ENCODE measurements at places on chromosomes 1 and 21.

DNA sequence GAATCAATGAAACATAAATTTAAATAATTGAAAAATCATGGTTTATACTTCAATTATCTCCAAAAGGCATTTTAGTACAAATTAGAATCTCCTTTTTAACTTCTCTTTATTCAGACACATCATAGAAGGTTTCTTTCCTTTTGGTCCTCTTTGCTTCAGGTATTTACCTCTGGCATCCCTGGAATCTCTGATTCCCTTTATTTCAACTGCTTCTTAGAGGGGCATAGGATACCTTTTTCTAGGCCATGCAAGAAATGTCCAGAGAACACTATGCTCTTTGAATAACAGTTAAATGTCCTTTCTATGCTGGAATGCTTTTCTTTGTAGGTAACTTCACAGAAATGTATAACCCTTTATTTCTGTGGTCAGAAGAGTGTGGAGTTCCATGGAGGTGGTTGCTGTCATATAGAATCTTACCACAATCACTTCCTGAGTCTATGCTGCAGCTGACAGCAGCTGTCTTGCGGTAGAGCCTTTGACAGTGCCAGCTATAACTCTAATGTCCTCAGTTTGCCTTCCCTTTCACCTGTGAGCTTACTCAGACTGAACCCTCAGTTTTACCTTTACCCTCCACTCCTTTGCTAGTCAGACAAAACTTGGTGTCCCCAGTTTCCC is 8.6 kb downstream of the LAMC2 start:
- DNase-seq: no peak

- DNase-seq: no peak
These were observed 115.0 kb upstream of the BACE2 start for GRCh38 chr21:41052820-41053555.

DNA sequence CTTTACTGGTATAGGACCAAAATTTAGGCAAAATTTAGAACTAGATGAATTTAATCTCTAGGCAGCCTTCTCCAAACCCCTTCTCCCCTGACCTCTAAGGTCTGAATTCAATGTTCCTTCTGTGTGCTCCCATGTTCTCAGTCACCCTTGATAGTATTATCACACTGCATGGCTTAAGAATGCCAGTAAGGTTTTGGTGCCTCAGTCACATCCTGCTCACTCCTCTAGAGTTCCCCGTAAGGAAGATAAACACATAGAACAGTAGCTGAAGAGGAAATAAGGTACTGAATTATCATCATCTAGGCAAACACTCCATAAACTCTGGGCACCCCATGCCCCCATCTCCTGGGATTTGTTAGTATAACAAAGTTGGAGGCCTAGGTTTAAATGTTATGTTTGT is 18.2 kb downstream of the PRRX1 start:
- DNase-seq: no peak

GRCh38 chr1:53592521-53592982 is 133.4 kb downstream of the DMRTB1 start:
- DNase-seq: no peak

- DNase-seq: no peak
These were observed 42.2 kb downstream of the KCNK1 start for GRCh38 chr1:233656032-233656635.

DNA sequence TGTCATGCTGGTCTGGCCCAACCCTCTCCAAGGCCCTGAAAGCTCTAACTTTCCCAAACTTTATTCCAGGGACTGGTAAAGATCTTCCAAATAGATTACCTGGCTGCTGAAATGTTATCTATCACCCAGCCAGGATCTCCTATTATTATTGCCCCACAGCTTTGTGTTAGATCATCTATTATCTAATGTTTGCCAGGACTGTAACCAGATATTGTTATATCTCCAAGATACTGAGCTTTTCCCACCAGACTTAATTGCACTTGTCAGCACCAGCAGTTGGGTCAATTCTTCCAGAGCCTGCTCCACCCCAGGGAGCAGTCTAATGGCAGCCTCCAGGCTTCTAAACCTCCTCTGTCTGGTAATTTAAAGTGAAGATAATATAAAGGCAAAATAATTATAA is 59.1 kb downstream of the PRDX6 start:
- DNase-seq: no peak

All from SK-N-MC (cell line).